Islet precursor cell (in vitro differentiated cells): ENCODE measurements at places on chromosomes 12 and 14.
A peak's percentile ranks its signal among the peaks of the same experiment; 100 is the strongest.

DNA sequence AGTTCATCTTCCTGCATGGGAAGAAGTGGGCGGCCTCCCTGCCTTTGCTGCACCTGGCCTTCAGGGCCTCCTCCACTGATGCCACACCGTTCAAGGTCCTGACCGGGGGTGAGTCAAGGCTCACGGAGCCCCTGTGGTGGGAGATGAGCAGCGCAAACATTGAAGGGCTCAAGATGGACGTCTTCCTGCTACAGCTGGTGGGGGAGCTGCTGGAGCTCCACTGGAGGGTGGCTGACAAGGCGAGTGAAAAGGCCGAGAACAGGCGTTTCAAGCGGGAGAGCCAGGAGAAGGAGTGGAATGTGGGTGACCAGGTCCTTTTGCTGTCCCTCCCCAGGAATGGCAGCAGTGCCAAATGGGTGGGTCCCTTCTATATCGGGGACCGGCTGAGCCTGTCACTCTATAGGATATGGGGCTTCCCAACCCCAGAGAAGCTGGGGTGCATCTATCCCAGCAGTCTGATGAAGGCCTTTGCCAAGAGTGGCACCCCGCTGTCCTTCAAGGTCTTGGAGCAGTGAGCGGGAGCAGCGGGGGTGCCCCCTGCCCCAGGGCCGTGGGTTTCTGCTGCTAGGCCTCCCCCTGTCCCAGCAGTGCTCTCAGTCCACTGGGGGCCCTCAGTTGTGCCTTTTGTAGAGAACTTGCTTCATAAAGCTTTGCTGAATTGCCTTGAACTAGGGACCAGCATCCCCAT is 12.4 kb downstream of the CBLN3 start:
- DNase-seq = no peak

- DNase-seq = no peak
Observed at GRCh38 chr12:70486588-70486987, 120.5 kb downstream of the KCNMB4 start.

- no peak for DNase-seq
Observed at GRCh38 chr12:48910196-48910595, 15.1 kb downstream of the FKBP11 start.

DNA sequence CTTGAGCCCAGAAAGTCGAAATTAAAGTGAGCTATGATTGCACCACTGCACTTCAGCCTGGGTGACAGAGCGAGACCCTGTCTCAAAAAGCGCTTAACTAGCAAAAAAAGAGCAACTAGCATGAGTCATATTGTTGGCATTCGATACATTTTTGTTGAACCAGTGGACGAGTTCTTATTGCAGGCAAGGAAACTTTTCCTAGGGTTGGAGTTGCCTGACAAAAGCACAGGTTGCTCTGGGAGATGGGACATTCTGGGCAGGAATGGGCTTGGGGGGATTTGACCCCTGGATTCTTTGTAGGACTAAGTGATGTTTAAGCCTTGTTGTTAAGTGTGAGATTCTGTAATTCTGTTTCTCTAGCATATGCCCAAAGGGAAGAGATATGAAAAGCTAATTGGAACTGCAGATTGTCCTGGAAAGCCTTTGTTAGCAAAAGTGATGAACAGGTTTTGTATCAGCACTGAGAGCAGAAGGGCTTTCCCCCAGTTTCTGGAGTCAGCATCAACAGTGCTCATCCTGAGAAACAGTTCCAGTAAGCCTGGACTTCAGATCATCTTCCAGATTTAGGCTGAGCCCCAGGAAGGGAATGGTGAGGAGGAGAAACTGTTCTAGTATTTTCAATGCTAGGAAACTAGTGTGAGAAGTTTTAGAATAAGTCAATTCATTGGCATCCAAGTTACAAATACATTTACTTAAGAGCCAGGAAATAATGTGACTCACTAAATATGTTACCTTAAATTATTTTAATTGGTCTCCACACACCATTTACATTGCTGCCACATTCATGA is 123.1 kb downstream of the SRGAP1 start:
- peak; percentile 55 for DNase-seq

DNA sequence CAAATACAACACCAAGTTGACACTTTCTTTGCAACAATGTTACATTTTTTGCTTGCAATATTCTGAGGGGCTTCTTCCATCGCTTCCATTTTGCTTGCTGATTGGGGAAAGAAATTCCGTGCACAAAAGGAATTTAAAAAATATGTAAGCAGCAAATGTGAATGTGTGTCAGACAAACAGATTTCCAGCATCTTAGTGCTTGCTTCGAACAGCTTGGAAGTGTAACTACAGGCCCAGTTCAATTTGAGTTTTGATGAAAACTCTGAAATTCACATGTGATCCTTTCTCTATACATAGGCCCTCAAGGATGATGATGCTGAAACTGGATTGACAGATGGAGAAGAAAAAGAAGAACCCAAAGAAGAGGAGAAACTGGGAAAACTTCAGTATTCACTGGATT is 399.1 kb downstream of the PAWR start:
- no peak for DNase-seq

- no peak for DNase-seq
Observed at GRCh38 chr14:86321151-86321550, 791.2 kb downstream of the FLRT2 start.

GRCh38 chr14:43438056-43438455 is 1069.0 kb downstream of the FSCB start:
- DNase-seq = no peak

- DNase-seq = no peak
Observed at GRCh38 chr12:47299586-47299985, 219.8 kb upstream of the AMIGO2 start.

DNA sequence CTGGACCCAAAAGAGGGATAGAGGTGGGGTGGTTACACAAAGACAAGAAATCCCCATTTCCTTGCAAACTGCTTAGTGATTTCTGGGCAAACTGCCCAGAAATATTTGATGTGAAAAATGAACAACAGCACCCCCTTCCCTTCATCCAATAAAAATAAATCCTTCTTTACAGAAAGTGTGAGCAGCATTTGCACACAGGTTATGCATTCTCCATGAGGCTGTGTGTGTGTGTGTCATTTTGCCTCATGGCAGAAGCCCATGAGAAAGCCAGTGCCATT is 17.2 kb upstream of the NRXN3 start:
- no peak for DNase-seq

- DNase-seq = no peak
Observed at GRCh38 chr14:100369019-100369418, 45.9 kb downstream of the SLC25A47 start.

- no peak for DNase-seq
Observed at GRCh38 chr12:126949558-126949957, 1317.4 kb upstream of the TMEM132C start.

- DNase-seq = no peak
Observed at GRCh38 chr12:73892201-73892600, 645.4 kb upstream of the ATXN7L3B start.

DNA sequence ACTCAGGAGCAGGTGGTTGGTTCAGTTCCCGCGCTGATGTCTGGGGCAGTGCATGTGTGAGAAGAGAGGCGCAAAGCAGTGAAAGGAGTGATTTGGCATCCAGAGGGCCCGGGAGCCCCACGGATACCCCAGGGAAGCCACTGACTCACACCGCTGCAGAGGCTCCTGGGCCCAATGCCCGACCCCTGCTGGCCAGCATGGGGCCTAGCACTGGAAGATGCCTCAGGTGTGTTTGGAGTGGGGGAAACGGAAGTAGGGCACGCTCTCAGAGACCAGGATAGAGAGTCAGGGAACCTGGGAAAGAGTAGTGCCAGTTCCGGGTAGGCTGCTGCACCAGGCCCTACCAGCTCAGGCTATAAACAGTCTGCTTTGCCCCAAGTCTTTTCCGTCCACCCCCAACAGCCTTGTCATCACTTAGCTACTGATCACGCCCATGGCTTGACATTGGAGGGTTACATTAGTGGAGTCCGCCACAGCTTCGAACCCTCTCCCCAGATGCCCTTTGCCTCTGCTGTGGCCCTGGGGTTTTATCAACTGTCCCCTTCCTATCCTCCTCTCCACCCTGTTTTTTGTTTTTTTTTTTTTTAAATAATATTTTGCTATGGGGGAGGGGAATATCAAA is 9.5 kb upstream of the CSAD start:
- DNase-seq = peak; percentile 89

- no peak for DNase-seq
Observed at GRCh38 chr12:93434256-93434865, 7.4 kb downstream of the UBE2N start.

DNA sequence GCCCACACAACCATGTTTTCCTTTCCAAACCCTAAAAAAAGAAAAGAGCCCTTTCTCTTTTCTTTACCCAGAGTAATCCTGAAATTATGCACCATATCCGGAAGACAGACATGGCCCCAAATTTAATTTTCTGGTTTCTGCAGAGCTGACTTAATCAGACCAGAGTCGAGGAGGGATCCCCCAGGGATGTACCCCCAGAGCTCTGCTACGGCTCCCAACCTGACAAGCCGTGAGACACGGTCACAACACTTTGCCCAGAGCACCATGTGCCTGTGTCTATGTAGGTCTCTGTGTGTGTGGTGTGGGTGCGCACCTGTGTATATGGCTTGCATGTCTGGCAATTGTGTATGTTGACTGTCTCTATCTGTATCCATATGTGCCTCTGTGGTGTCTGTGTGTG is 77.6 kb upstream of the CLMN start:
- no peak for DNase-seq

DNA sequence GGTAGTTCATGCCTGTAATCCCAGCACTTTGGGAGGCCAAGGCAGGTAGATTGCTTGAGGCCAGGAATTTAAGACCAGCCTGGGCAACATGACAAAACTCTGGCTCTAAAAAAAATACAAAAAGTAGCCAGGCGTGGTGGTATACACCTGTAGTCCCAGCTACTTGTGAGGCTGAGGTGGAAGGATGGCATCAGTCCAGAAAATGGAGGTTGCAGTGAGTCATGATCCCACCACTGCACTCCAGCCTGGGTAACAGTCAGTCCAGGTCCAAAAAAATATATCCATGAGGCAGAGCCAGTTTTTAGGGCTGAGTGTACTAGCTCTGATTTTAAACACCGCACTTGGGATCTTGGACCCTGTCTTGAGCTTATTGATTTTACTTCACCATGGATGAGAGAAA is 30.6 kb upstream of the FICD start:
- no peak for DNase-seq
